HuH-7.5 (cell line): ENCODE measurements at places on chromosomes 6 and 20.

- no peak for DNase-seq
Observed at GRCh38 chr20:437787-438486, 24.4 kb downstream of the TBC1D20 start.

DNA sequence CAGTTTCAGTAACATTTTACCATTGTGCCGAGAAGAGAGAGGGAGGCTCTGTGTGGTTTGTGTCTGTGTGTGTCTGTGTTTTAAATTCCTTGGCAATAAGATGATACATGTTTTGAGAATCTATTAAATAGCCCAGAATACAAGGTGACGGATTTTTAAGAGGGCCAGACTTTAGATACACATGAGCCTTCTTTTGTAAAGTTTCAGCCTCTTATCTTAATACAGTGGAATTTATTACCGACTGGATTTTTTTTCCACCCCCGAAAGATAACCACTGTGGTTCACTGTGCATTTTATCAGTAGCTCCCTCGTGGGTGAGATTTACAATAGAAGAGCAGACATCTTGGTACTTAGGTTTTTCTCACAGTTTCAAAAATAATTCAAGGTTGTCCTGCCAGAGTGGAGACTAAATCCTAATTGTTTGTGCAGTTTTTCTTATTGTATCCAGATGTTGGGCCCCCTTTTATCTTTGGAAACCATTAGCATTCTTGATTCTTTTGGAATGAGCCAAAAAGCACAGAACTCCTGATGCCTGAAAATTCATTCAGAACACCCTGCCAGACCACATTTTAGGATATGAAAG is 49.9 kb downstream of the STK4 start:
- DNase-seq, result no peak

DNA sequence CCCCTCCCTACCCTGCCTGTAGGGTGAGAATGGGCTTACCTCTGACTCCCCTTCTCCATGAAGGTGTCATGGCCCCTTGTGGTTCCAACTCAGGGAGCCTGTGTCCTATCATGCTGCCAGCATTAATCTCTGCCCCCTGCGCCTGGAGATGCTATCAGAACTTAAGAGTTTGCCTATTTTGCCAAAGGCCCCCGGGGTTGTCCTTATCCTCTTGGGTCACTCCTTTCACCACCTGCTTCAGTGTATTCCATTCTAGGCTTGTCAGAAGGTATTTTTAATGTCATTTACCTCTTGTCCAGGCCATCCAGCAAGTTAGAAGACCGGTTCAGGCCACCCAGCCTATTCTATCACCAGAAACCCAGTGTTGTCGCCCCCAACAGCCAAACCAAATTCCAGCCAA is 10.5 kb downstream of the RRBP1 start:
- DNase-seq, result no peak

DNA sequence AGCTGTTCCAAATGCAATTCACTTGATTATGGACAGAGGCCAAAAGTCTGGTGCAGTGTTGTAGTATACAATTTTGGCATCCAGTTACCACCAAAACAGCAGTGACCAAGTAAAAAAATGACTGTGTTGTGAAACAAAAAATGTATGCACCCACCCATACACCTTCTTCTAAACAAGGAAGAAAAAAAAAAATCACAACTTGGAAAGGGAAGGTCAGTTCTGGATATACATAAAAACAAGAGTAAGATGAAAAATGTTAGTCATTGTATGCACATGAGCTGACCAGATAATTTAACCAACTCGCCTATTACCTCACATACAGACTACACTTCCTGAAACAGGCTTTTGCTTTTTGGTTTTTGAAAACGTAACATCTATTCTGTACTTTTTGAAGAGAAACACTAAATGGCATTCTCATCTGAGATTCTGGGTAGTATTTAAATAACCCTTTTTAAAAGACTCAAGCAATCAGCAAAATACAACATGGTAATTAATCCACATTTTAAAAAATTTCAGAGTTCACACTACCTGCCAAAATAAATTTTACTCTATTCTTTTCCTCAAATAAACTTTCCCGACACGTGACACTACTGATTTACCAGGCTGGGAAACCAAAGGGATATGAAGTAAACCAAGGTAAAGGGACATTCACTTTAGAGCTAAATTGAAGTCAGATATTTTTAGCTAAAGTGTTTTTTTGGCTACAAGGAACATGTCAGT is 141.6 kb upstream of the SHLD1 start:
- no peak for DNase-seq

GRCh38 chr6:28433119-28433518 is 10.2 kb downstream of the ZSCAN23 start:
- DNase-seq, result no peak

DNA sequence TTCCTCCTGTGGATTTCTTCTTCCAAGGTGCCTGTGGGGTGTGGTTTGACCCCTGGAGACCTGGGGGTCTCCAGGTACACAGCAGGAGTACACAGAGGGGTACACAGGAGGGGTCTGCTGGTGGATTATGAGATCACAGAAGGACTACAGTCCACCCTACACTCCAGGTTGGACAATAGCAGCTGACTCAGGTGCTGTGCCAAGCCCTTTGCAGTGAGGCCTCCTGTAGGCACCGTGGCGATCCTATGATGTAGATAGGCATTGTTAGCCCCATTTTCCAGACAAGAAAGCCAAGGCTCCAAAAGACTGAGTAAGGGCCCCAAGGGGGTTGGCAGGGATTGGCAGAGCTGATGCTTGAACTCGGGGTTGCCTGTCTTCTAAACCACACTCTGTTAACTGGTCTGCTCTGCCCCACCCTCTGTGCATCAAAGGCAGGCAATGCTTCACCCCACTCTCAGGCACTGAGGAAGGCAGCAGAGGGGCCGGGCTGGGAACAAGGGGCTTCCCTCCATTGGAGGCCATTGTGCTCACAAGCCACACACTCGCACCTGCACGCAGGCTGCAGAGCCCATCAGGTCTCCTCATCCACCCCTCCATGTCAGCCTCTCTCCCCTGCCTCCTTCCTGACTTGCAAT is 77.5 kb upstream of the SIRPA start:
- no peak for DNase-seq

DNA sequence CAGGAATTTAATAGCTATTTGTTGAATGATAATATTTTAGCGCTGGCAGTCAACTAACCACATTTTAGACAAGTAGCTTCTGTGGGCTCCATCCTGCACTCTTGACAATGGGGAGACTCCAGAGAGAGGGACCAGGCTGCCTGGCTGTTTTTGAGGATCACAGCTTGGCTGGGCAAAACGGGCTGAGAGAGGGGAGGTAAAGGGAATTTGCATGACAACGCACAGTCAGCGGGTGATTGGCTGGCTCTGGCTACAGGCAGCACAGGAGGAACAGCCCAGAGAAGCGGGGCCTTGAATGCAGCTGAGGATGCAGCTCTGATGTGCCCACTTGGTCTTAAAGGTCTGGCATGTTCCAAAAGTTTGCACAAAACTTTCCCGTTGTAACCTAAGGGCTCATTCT is 41.2 kb downstream of the LRFN2 start:
- no peak for DNase-seq

GRCh38 chr6:168032005-168032760 is 34.7 kb downstream of the KIF25 start:
- no peak for DNase-seq

GRCh38 chr20:63873477-63873971 is 8.5 kb downstream of the TPD52L2 start:
- DNase-seq, result no peak

DNA sequence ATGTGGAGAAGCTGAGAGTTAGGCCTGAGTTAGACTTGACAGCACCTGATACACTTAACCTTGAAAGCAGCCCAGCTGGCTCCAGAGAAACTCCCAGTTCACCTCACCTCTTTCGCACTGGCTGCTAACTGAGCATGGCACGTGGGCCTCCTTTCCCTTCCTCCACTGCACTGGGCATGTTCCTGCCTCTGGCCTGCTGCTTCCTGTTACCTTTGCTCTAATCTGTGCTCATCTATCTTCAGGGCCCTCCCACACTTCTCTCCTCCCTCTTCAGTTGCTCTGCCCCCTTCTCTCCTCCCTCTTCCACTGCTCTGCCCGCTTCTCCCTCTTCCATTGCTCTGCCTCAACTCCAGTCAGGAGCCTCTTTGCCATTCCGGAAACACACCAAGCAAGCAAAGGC is 13.7 kb upstream of the UBE2V1 start:
- no peak for DNase-seq

- DNase-seq, result no peak
Observed at GRCh38 chr6:154428897-154429296, 72.3 kb upstream of the IPCEF1 start.

DNA sequence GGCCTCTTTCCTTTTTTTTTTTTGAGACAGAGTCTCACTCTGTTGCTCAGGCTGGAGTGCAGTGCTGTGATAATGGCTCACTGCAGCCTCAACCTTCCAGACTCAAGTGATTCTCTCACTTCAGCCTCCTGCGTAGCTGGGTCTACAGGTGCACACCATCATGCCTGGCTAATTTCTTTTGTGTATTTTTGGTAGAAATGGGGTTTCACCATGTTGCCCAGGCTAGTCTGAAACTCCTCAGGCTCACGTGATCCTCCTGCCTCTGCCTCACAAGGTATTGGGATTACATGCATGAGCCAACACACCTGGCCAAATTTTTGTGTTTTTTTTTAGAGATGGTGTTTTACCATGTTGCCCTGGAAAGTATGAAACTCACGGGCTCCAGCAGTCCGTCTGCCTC is 29.3 kb downstream of the SRC start:
- DNase-seq, result no peak

DNA sequence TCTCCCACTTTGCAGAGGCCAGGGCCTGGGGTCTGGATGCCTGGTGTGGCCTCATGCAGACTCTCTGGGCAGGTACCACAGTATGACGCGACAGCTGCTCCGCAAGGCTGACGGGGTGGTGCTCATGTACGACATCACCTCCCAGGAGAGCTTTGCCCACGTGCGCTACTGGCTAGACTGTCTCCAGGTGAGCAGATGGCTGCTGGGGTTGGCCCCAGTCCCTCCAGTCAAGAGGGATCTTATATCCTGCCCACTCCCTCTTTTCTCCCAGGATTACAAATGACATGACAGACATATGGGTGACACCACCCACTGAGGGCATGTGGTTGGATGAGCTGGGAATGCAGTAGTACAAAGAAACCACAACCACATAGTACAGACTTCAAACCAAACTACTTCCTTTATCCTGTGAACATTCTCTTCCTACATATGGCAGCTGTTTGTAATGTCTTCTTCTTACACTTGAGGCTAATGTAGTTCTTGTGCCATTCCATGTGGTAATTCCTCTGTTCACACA is 29.9 kb downstream of the RAB44 start:
- DNase-seq, result no peak

DNA sequence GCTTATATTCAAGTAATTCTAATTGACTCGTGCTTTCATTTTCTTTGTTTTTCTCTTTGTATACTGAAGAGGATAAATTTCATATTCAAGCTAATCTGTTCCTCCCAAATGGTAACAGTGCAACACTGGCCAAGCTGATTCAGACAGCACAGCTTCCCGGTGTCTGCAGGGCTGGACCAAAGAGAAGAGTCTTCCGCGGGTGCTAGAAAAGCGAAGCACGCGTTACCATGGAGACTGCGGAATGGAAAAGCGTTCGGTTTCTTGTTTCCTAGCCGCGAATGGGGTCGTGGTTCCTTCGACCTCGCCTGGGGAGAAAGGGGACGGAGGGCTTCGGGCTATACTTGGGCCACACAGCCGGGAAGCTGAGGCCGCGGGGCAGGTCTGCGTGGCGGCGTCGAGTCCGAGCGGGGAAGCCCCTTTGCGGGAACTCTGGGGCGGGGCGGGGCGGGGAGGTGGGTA is 6.2 kb upstream of the ZNF311 start:
- no peak for DNase-seq

- no peak for DNase-seq
Observed at GRCh38 chr6:108763931-108764579, 84.2 kb upstream of the ARMC2 start.

GRCh38 chr6:143707697-143708096 is 29.9 kb downstream of the PHACTR2 start:
- DNase-seq, result no peak

DNA sequence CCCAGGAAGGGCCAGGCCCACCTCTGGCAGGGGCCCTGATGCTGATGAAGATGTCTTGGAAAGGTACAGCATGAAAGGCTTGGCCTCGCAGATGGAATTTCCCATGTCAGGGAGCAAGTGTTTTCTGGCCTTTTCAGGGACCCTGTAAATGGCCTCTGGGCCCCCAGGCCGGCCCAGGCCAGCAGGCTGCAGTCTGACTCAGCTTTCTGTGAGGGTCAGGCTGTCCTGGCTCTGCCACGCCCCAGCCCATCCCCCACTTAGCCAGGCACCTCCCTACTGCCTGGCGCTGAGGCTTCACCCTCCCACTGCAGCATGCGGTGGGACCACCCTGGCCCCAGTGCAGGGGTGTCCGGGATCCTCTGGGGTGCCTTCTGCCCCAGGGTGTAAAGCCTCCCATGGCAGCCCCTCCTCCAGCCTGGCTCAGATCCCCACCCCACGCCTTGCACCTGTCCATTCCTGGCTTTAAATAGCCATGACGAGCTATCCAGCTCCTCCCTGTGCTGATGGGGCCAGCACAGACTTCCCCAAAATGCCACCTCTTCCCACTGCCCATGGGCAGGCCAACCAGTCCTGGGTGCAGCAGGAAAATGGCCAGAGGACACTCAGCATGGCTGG is 35.6 kb upstream of the GATA5 start:
- DNase-seq, result no peak

- DNase-seq, result no peak
Observed at GRCh38 chr20:12773936-12774335, 234.8 kb upstream of the SPTLC3 start.

DNA sequence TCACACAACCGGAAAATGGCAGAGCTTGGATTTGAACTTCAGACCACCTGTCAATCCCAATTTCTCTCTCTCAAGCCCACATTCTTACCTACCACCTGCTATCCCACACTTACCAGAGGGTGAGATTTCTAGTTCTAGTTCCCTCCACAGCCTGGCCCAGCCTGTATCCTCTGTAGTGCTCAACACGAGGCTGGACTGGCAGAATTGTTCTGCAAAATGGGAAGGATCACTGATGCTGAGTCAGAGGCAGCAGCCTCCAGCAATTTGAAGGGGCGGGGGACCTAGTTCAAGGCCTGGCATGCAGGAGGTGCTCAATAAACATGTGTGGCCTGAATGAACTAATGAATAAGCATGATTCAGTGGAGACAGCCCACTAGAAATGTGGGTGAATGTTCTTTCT is 53.6 kb upstream of the TTPAL start:
- no peak for DNase-seq

DNA sequence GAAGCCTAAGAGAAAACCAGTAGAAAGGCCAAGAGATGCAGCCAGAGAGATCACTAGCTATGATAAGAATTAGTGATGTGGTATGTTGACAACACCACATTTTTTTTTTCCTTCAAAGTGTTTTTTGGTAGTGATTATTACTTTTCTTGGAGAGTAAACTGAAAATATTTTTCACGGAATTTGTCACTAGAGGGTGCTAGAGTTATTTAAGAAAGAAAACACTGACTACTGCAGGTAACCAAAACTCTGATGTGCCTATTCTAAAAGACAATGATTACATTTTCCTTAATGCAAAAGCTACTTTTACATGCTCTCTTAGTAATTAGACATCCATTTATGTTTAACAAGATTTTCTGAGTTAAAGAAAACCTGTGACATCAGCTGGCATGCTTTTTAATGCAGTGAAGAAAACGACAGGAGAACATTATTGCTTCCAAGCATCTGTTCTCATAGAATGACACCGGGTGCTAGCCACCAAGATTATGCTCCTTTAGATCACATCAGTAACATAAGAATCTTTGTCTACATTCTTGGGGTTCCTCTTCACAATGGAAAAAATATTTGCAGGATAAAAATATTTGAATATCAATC is 28.8 kb downstream of the RWDD2A start:
- DNase-seq, result no peak

- no peak for DNase-seq
Observed at GRCh38 chr20:51759769-51760510, 8.2 kb downstream of the ATP9A start.

- DNase-seq, result no peak
Observed at GRCh38 chr20:32021091-32021490, 10.9 kb downstream of the CCM2L start.
